ENCODE measurements at places on chromosomes 11 and 22. TPM values are rescaled to one million over a fixed set of nuclear protein-coding genes. Genes with fewer than 3 reads are reported as not detected.

The F2 gene
- total RNA-seq = 2.1 TPM

The BDNF gene
- total RNA-seq = 11.4 TPM

The OR10G8 gene
- total RNA-seq = not detected

The SIK2 gene
- 5.0 TPM for total RNA-seq

The IL10RA gene
- total RNA-seq = 0.08 TPM

The PHLDA2 gene
- 156 TPM for total RNA-seq

The CABP4 gene
- total RNA-seq = not detected

The ACCSL gene
- not detected for total RNA-seq

The KIRREL3 gene
- 8.8 TPM for total RNA-seq

The EMID1 gene
- 0.38 TPM for total RNA-seq

The SEPTIN5 gene
- total RNA-seq = 10.0 TPM

The TOMT gene
- not detected for total RNA-seq

The UPK2 gene
- total RNA-seq = 0.77 TPM

The NPAS4 gene
- total RNA-seq = not detected

The KCNJ5 gene
- 0.08 TPM for total RNA-seq

The C22orf42 gene
- not detected for total RNA-seq

The RFPL3 gene
- not detected for total RNA-seq

The TBCEL gene
- 4.7 TPM for total RNA-seq

The EXPH5 gene
- not detected for total RNA-seq

The SLC17A6 gene
- not detected for total RNA-seq

The TMEM191C gene
- 1.1 TPM for total RNA-seq

The SART1 gene
- total RNA-seq = 50.0 TPM

The PAAF1 gene
- total RNA-seq = 12.6 TPM

The OR10A2 gene
- total RNA-seq = not detected

The UBQLNL gene
- not detected for total RNA-seq

The TMEM126A gene
- 57.9 TPM for total RNA-seq

The MMP12 gene
- total RNA-seq = 0.02 TPM

The MPST gene
- total RNA-seq = 36.7 TPM

All from A549 treated with CpdA at 1 μM for 4 hours (cell line).